Trophoblast cell (in vitro differentiated cells and primary cell): ENCODE measurements at places on chromosomes 7 and 10.

DNA sequence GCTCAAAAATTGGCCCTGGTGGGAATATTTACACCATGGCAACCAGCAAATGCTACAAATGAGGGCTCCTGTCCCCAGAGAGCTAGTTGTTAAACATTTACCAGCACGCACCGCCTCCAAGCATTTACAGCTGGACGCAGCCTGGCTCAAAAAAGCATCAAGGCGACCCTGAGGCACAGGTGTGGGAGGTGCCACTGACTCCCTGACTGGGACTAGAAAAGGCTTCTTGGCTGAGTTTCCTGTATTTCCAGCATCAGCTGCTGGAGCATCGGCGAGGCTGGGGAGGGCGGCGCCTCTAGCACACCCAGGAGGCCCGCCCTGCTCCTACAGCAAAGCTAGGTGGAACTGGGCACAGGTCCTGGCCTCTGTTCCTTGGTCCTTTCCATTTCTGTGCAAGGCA, 43.5 kb upstream of the ZRANB1 start:
- no peak overlapping the region for H3K27ac ChIP-seq
- H3K36me3 ChIP-seq, result no peaks in the 10 kb centered on the region
- no peak overlapping the region for H3K4me3 ChIP-seq
- no peaks in the 10 kb centered on the region for H3K27me3 ChIP-seq
- H3K4me1 ChIP-seq, result no peaks in the 10 kb centered on the region
- DNase-seq, result no peak

DNA sequence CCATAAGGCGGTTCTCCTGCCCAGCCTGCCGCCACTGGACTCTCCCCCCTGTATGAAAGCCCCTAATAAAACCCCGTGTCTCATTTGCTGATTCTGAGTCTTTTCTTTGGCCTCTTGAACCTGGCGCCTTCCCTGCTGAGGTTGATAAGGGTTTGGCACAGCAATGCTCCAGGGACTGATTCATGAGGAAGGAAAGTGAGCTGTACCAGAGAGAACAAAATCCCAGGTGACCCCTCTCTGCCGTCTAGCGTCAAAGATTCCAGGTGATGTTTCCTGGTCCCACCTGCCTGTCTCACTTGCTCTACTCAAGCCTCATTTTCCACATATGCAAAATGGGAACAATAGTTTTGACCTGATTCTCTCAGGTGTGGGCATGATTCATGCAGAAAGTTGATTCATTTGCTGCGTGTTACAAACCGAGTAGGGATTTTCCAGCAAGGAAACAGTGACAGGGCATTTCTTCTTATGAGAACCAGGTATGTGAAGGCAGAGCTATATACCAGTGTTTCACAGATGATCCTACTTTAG, 730.6 kb upstream of the IGFBP3 start:
- DNase-seq, result peak; percentile 74
- H3K4me1 ChIP-seq, result peaks cover 7% of the 10 kb centered on the region
- no peak overlapping the region for H3K4me3 ChIP-seq
- H3K27me3 ChIP-seq, result no peaks in the 10 kb centered on the region

DNA sequence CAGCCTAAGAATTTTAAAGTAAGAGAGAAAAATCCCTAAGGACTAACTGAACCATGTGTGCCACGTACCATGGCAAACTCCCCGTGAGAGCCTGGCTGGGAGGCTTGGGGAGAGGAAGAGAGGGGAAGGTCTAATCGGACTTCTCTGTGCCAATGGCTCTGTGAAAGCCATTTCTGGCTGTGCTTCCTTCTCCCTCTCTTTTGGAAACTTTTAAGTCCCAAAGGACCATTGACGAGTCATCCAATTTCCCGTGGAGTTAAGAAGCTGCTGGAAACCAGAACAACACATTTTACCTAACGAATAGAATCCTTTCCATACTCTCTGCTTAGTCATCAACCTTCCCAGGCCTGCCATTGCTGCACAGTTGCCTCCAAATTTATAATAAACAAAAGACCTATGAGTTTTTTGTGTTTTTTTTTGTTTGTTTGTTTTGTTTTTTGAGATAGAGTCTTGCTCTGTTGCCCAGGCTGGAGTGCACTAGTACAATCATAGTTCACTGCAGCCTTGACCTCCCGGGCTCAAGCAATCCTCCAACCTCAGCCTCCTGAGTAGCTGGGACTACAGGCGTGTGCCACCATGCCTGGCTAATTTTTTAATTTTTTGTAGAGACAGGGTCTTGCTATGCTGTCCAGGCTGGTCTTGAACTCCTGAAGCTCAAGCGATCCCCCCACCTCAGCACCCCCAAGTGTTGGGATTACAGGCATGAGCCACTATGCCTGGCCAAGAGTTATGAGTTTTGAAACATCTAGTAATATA, 13.2 kb downstream of the LAMB1 start:
- H3K27me3 ChIP-seq, result no peaks in the 10 kb centered on the region
- no peak overlapping the region for H3K4me3 ChIP-seq
- no peaks in the 10 kb centered on the region for H3K4me1 ChIP-seq

GRCh38 chr7:158966780-158967390, 110.5 kb downstream of the DYNC2I1 start:
- no peak overlapping the region for H3K4me3 ChIP-seq
- H3K27ac ChIP-seq, result no peak overlapping the region
- no peaks in the 10 kb centered on the region for H3K4me1 ChIP-seq
- no peaks in the 10 kb centered on the region for H3K27me3 ChIP-seq
- peaks cover 3% of the 10 kb centered on the region for H3K36me3 ChIP-seq

- no peak overlapping the region for H3K27ac ChIP-seq
- H3K4me1 ChIP-seq, result no peaks in the 10 kb centered on the region
- DNase-seq, result no peak
- peaks cover 28% of the 10 kb centered on the region for H3K27me3 ChIP-seq
- no peaks in the 10 kb centered on the region for H3K36me3 ChIP-seq
These were observed 41.1 kb downstream of the RASGEF1A start for GRCh38 chr10:43225787-43226153.

DNA sequence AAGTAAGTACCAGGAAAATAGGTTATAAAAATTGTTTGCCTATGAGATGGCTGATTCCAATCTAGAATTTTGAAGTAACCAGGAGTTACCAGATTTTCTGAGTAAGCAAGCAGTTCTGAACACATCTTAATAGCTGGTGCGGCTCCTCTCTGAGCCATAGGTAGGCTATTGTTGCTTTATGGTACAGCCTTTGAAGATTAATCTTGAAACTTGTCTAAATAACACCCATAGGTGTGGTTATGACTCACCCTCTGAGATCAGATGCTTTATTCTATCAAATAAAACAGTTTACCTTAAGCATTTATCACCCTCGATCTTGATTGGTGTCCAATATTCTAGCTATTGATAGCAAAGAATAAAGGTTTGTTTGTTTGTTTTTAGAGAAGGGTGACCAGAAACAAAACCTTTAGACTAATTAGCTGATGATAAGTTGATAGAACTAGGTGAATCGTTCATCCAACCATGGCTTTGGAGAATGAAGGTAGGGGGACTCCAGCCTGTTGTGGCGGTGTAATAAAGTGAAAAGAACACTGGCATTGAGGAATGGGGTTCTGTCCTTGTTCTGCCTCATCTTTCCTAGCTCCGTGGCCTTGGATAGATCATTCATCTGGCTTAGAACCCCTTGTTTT, 72.2 kb downstream of the VTI1A start:
- no peaks in the 10 kb centered on the region for H3K27me3 ChIP-seq
- no peaks in the 10 kb centered on the region for H3K36me3 ChIP-seq
- no peak overlapping the region for H3K4me3 ChIP-seq
- H3K4me1 ChIP-seq, result no peaks in the 10 kb centered on the region

- no peaks in the 10 kb centered on the region for H3K4me1 ChIP-seq
- H3K4me3 ChIP-seq, result no peak overlapping the region
- DNase-seq, result no peak
- H3K27me3 ChIP-seq, result no peaks in the 10 kb centered on the region
- no peak overlapping the region for H3K27ac ChIP-seq
- peaks cover 13% of the 10 kb centered on the region for H3K36me3 ChIP-seq
These were observed 7.5 kb downstream of the MRPL32 start for GRCh38 chr7:42939457-42940240.

- peaks cover 3% of the 10 kb centered on the region for H3K36me3 ChIP-seq
- no peak overlapping the region for H3K4me3 ChIP-seq
- H3K4me1 ChIP-seq, result no peaks in the 10 kb centered on the region
- H3K27me3 ChIP-seq, result no peaks in the 10 kb centered on the region
These were observed 36.1 kb downstream of the ARHGAP19 start for GRCh38 chr10:97256356-97256755.
